ENCODE measurements at places on chromosomes 6 and 20.

DNA sequence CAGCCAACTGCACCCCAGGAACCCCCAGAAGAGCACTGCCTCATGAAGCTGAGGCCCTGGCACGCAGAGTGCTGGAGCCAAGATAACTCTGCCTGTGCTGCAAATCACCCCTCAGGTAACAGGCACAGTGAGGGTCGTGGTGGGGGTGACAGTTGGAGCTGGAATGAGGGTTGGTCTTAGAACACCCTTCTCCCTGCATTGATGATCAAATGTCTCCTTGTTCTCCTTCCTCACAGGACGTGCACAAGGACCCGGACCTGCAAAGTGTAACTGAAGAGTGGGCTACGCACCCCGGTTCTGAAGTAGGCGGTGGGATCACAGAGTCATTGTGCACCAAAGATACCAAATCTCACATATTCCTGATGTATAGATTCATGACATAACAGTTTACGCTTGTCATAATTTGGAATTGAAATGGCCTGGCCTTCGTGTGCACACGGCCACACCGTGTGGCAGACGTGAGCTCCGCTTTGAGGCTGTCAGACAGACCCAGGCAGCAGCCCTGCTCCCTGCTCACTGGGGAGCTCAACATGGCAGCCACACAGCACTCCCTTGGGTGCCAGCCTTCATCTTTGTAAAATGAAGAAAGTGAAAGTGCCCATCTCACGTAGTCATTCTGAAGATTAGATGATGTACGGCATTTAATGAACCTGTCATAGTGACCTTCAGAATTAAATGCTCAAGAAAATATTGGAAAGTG is 8.8 kb downstream of the THBS2 start:
- DNase-seq, result no peak

- peak; percentile 51 for DNase-seq
Observed at GRCh38 chr6:158662954-158663624, 13.2 kb downstream of the SYTL3 start.

- no peak for DNase-seq
Observed at GRCh38 chr6:120279466-120280167, 930.1 kb upstream of the MAN1A1 start.

DNA sequence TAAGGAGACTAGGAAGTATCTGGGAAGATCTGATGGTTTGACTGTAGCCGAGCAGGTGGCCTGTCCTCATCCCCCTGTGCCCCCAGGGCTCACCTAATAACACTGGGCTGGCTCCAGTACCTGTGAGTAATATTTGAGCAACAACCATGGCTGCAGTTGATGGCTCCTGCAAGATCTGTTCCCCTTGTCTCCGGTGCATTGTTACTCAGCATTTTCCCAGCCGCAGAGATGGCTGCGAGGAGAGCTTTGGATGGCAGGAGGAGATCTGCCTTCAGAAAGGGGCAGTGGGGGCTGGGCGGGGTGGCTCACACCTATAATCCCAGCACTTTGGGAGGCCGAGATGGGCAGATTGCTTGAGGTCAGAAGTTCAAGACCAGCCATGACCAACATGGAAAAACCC is 39.3 kb downstream of the PTK7 start:
- DNase-seq, result no peak

GRCh38 chr6:115358616-115359015 is 702.1 kb downstream of the FRK start:
- DNase-seq, result no peak

GRCh38 chr6:9520417-9521151 is 894.3 kb downstream of the TFAP2A start:
- no peak for DNase-seq

DNA sequence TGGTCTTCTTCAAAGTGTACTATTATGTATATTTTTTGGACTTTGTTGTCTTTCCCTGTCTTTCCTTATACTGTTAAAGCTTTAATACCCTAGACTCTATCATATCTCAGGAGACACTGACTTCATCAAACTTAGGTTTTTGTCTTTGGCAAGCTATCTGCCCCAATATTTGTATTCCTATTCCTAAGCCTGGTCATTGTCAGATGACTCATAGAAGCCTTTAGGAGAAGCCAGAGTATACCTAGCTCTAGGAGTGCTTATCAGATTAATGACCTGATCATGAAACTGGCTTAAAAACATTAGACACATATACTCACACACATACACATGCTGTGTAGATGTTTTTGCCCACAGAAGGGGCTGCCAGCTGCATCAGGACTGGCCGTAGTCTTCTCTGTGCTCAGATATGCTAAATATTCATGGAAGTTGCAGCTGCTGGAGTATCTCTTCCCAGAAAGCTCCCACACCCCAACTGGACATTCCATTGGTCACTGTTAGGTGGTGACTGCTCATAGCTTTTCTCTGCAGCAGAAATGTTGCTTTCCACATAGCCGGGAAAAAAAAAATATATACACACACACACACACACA is 102.0 kb downstream of the ANKS1A start:
- no peak for DNase-seq

DNA sequence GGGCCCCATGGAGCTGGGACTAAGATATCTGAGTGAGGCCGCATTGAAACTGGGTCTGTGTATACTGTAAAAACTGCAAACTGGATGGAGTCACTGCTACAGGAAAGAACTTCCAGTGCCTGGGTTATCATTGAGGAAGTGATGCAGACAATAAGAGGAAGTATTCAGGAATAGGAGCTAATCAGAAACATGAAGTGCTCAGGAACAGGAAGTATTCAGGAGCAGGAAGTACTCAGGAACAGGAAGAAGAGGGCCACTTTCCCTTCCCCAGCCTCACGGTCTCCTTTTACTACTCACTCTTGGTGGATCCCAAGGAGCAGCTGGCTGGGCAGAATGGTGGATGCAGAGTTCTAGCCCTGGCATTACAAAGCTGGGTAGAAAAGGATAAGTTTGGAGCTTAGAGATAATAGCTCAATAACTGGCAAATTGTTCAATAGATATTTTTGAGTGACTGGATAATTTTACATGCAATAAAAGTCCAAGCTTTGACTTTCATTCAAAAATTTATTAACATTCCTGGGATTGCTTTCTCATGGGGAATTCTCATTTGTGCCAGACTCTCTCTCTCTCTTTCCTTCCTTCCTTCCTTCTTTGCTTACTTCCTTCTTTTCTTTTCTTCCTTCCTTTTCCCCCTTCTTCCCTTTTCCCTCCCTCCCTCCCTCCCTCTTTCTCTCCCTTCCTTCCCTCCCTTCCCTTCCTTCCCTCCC is 82.2 kb upstream of the PAX1 start:
- no peak for DNase-seq

GRCh38 chr20:23794841-23795240 is 31.7 kb downstream of the CST2 start:
- no peak for DNase-seq

- no peak for DNase-seq
Observed at GRCh38 chr6:92777146-92777740, 642.1 kb downstream of the EPHA7 start.

DNA sequence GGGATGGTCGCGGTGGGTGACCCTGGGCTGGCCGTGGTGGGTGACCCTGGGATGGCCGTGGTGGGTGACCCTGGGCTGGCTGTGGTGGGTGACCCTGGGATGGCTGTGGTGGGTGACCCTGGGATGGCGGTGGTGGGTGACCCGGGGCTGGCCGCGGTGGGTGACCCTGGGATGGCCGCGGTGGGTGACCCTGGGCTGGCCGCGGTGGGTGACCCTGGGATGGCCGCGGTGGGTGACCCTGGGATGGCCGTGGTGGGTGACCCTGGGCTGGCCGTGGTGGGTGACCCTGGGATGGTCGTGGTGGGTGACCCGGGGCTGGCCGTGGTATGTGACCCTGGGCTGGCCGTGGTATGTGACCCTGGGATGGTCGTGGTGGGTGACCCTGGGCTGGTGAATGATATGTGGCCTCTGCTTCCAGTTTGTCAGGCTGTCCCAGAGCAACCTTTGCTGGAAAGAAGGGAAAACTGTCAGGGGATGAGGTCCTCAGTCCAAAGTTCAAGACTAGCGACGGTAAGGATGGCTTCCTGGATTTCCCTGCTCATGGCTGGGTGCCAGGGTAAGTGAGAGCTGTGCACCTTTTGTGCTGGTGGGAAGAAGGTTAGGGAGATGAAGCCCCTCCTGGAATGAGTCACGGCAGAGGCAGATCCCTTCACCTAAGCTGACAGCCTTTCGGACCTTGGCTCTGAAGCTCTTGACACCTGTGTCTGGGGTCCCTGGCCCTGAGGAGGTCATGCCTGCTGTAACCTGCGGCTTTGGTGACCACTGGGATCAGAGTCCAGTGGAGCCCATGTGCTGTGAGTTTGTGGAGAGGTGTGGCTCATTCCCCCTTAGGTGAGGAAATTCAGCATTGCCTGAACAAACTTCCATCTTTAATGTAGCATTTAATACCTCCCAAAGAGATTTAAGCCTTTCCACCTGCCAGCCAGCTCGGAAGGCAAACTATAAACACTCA is 19.1 kb upstream of the PCMTD2 start:
- peak; percentile 25 for DNase-seq

DNA sequence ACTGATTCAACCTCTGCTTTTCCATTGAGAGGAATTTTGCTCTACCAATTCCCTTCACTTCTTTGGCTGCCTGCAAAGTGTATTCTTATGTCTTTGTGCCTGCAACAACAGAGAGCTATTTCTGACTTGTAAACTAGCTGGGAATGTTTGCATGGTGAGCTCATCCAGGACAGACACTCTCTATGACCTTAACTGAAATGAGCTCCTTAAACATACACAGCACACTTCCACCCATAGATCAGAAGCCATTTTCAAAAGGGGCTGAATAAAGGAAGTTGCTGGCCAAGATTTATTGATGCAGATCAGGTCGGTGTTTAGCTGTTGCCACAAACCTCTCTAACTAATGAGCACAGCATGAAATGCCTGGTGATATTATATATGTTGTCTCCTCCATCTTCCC is 377.7 kb downstream of the BTBD9 start:
- no peak for DNase-seq

DNA sequence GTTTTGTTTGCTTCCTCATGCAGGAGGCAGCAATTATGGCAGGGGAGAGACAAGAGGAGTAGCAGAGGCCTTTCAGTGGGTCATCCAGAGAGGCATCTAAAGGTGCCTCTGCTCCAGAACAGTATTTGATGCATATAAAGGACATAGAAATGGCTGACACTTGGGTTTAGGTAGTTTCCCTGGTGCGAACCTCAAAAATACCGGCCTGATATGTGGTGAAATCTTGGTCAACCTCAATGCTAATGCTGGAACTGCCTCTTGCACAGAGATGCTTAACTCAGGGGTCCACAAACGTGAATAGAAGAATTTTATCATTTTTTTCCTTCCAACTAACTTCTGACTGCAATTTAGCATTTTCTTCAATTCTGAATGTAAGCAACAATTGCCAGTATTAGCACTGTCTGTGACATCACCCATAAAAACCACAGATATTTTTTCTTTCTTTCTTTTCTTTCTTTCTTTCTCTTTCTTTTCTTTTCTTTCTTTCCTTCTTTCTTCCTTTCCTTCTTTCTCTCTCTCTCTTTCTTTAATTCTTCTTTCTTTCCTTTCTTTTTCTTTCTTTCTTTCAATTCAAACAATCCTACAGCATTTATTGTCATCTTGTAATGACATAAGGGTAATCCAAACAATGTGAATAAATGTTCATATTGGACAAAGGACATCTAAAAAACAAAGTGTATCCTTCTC is 180.0 kb upstream of the UST start:
- no peak for DNase-seq

- DNase-seq, result peak; percentile 63
Observed at GRCh38 chr6:80338201-80338836, 231.8 kb downstream of the BCKDHB start.

- no peak for DNase-seq
Observed at GRCh38 chr6:52013035-52013434, 74.4 kb downstream of the PKHD1 start.

GRCh38 chr6:31689249-31690110 is 8.6 kb upstream of the LY6G5C start:
- DNase-seq, result no peak

Measured in Right ventricle myocardium superior (tissue), 1 donor.